Left kidney (tissue), 8 donors: ENCODE measurements at places on chromosomes 3 and 15. TPM values are rescaled to one million over a fixed set of nuclear protein-coding genes. Genes with fewer than 3 reads are reported as not detected.

DNA sequence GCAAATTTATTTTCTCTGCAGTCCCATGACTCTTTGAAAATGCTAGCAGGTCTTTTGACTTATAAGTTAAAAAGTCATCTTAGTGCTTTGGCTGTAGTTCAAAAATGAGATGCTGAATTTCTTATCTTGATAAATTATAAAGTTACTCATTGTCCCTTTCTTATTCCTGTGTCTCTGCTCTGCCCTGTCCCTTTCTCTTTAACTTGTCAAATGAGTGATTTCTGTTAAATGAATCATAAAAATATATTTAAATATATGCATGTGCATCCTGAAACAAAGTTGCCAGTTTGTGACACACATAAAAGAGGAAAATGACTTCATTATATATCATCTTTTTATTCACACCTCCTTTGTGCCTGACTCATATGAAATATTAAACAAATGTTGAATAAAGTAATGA, 1097.3 kb upstream of the EPHA6 start:
- no peak for DNase-seq

DNA sequence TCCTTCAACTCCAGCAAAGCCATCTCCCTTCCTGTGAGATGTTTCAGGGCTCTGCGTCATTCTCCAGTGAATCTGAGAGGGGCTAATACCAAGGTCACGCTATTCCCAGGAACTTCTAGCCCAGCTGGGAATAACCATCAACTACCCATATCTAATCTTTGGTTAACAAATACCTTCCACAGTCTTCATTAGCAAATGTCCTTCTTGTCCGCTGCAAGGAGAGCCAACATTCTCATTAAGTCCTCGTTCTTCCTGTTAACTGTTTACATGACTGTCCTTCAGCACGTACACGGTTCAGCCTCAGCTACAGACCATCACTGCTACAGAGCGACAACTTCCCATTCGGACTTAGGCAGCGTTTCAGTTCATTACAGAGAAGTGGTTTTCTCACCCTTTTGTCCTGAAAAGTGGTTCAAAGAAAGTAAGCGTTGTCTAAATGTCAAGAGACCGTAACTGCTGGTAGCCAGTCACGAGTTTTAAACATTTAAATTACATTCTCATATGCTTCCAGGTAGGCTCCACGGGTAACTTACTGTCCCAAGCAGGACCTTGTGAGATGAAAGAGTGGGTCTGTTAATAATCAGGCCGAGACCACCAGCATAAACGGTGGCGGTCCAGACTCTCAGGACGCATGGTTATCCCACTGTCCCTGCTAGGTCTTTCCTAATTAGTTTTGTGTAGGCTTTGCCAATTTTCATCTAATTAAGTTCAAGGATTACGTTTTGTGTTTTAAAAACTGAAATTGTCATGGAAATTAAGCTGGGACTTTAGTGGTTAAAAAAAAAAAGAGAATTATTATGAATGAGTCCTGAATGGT, 63.8 kb downstream of the CHSY1 start:
- no peak for DNase-seq

DNA sequence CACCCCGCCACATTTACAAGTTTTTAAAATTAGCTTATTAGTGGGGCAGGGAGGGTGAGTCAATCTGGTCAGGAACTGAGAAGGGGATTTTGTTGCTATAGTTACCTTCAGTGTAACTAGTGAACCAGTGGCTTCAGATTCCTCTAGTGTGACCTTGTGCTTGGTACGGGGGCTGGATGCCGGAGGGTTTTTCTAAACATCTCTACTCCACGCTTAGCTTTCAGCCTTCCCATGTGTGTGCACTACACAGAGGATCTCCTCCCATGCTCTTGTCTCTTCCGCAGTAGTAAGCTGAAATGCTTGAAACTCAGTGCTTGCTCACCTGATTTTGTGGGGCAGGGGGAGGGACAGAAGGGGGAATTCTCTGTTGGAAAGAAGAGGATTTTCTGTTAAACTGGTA, 67.9 kb upstream of the AKAP13 start:
- DNase-seq, result no peak

DNA sequence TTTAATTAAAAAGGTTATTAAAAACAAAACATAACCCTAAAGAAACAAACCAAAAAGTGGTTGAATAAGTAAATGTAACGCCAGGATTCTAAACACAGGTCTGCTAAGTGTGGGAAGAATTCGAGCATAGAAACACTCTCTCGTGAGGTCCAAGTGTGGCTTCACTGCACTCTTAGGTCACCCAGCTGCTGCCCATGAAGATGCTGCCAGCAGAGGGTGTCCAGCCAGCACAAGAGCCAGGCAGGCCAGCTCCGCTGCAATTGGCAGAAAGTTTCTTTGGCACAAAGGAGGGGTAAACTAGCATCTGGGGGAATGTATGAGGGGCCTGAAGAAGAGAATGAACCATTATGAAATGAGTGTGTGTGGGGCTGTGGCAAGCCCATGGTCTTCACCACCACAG, 215.7 kb upstream of the FEZF2 start:
- DNase-seq, result no peak

- no peak for DNase-seq
Measured at GRCh38 chr15:53830707-53831386, 71.4 kb upstream of the WDR72 start.

DNA sequence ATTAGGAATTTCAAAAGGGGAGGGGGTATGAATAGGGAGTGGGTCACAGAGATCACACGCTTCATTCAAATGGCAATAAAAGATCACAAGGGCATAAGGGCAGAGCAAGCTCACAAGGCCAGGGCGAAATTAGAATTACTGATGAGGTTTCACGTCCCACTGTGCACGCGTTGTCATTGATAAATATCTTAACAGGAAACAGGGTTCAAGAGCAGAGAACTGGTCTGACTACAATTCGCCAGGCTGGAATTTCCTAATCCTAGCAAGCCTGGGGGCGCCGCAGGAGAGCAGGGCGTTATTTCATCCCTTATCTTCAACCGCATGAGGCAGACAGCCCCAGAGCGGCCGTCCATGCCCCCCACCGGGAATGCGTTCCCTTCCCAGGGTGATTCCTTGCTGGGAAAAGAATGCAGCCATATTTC, 18.1 kb upstream of the SMCO1 start:
- DNase-seq, result no peak

GRCh38 chr15:58628206-58628947, 121.1 kb downstream of the ADAM10 start:
- DNase-seq, result no peak

- no peak for DNase-seq
Measured at GRCh38 chr15:29818141-29818540, 4.1 kb downstream of the TJP1 start.

Gene PPP1R14D
- 0.62 TPM for polyA plus RNA-seq
